ENCODE measurements at places on chromosomes 5 and 9.

- DNase-seq, result no peak
These were observed 171.2 kb upstream of the KIF2A start for GRCh38 chr5:62134811-62135210.

GRCh38 chr5:38756068-38756467 is 89.7 kb upstream of the OSMR start:
- no peak for DNase-seq

DNA sequence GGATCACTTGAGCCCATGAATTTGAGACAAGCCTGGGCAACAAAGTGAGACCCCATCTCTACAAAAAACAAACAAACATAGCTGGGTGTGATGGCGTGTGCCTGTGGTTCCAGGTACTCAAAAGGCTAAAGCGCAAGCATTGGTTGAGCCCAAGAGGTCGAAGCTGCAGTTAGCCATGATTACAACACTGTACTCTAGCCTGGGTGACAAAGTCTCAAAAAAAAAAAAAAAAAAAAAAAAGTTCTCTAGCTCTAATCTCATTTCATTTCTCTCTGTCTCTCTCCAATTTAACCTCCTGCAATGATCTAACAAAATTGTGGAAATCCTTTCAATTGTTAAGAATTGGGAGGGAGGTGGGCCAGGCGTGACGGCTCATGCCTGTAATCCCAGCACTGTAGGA is 33.3 kb downstream of the LPAR1 start:
- no peak for DNase-seq

GRCh38 chr5:38447786-38448185 is 108.7 kb downstream of the LIFR start:
- no peak for DNase-seq

- DNase-seq, result no peak
These were observed 18.4 kb upstream of the LRRC14B start for GRCh38 chr5:172841-173251.

- DNase-seq, result no peak
These were observed 14.3 kb downstream of the GEMIN5 start for GRCh38 chr5:154923441-154924430.
